ENCODE measurements at places on chromosomes 4 and X.

DNA sequence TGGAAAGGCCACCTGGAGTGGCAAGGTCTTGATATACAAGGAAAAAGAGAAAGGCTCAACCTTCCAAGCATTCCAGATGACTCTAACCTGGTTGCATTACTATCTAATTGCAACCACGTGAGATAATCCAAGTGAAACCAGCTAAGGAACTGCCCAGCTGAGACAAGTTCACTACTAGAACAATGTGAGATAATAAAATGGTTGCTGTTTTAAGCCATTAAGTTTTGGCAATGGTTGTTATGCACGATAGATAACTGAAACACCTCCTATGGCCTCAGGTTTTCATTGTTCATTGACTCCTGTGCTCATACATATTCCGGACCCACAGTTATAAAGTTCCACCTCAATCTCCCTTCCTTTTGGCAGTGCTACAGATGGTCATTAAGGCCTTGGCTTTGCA lies 9.2 kb upstream of the CXorf66 start:
- no peak for DNase-seq

- DNase-seq, result no peak
These were observed 153.0 kb downstream of the DCTD start for GRCh38 chr4:182764137-182764536.

DNA sequence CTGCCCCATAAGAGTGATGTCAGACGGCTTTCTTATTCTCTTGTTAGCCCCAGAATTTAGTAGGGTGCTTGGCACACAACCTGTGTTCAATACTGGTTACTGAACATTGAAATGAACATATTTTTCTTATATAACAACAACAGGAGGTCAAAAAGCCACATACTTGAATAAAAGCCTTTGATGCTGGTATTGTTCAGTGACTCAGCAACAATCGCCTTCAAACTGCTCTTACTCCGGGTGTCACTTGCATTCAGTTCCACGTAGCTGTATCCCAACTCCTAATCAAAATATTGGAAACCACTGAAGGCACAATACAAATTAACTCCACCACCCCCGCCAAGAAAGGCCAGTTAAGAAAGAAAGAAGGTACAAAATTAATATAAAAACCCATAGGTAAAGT lies 61.5 kb downstream of the RFC1 start:
- DNase-seq, result no peak

DNA sequence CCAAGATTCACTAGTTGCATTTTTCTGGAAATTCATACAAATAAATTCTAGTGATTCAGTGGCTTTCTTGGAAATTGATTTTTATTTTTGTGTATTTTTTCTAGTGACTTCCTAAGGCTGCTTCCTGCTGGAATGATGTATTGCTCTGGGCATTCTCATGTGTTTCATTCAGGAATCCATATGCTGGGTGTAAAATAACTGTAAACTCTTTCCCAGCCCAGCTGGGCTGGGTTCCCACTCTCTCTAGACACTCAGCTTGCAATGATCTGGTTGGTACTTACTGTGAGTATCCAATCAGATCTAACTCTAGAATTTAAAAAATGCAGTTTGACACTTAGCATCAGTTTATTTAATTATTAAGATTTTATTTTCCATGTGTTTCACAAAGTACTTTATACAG lies 882.2 kb downstream of the STIM2 start:
- DNase-seq, result no peak

- no peak for DNase-seq
These were observed 97.4 kb upstream of the MYOZ2 start for GRCh38 chr4:119038116-119038841.

- DNase-seq, result no peak
These were observed 48.6 kb downstream of the PDGFRA start for GRCh38 chr4:54277691-54278090.

GRCh38 chr4:123836851-123837595 lies 440.4 kb downstream of the SPRY1 start:
- DNase-seq, result no peak

DNA sequence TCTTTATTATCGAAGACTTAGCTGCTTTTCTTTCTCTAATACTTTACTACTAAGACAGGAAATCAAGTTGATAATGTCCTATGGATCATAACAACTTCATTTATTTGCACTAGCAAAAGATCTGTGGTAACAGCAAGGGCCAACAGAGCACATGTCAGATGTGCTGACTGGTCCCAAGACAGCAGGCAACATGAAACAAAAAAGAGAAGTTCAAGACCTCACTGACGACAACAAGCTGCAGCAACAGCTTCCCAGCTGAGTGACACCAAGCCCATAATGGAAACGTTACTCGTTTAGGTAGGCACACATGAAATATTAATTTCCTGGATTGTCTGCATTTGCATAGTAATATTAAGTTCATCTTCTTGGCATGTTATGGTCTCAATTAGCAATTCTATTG lies 126.9 kb downstream of the UNC5C start:
- no peak for DNase-seq

DNA sequence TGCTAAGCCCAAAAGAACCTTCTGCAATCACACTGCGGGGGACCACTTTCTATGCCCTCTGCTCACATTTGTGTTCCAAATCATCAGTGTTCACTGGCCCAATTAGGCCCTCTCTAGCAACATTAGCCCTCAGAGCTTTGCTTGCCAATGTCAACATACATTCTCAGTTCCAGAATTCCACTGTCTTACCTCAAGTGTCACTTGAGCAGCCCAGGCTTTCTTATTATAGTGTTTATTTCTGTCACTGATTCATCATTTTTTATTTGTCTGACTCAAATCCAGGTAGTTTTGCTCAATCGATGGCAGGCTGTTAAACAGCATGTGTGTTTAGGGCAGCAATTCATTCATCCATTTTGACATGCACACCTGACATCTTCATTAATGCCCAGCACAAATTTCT lies 291.2 kb downstream of the TEX13A start:
- DNase-seq, result no peak

DNA sequence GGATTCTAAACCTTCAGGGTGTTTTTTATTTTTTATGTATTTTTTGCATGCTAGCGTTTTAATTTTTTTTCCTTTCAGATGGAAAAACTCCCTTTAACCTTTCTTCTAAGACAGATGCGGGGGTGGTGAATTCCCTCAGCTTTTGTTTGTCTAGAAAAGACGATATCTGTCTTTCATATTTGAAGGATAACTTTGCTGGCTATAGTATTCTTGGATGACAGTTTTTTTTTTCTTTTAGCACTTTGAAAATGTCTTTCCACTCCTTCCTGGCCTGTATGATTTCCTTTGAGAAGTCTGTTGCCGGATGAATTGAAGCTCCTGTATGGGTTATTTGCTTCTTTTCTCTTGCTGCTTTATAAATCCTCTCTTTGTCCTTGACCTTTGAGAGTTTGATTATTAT lies 26.6 kb downstream of the PSAPL1 start:
- no peak for DNase-seq

GRCh38 chrX:30982467-30982866 lies 89.4 kb downstream of the FTHL17 start:
- DNase-seq, result no peak

DNA sequence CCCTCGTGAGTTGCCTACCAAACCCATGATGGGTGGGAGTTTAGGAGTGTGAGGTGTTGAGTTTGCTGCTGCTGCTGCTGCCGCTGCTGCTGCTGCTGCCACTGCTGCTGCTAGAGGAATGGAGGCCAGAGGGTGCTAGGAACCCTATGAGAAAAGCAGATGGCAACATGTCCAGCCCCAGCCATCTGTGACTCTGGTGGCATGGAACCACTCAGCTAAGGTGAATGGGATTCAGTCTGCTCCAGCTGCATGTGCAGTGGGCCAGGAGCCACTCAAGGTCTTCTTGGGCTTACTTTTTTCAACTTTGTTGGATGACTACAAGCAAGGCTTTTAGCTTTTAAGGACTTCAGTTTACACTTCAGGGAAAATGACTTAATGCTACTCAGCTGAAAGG lies 103.8 kb downstream of the RTL5 start:
- no peak for DNase-seq

- DNase-seq, result no peak
These were observed 228.1 kb downstream of the THOC2 start for GRCh38 chrX:123504630-123505270.

DNA sequence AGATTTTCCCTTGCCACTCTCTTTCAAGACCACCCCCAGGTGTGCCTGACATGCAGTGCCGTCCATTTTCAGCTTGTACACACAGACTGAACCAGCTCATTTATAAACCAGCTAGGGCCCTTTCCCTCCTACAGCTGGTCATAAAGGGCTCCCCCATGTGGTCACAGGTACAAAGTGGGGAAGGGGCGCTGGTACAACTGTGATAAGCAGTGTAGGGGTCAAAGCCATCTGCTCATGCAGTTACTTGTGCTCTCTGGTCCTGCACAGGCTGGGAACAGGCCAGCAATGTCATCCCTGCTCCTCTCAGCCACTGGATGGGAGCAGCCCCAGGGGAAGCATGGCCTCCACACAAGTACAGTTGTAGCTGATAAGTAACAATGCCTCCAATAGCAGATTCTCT lies 20.6 kb downstream of the GABRQ start:
- no peak for DNase-seq

DNA sequence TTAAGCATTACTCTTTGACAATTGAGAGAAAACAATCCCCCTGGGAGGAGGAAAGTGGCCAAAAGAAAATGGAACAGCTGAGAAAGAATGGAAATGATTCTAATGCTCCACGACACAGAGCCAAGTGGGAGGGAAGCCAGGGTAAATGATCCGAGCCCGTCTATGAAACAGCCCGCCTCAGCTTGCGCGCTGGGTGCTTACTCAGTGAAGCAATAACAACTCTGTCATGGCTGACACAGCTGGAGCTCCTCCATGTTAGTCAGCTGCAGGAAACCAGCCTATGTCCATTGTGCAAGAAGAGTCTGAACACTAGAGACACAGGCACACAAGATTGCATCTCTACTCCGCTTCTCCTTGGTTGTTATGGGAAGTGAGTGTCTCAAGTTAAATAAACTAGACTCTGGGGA lies 19.3 kb downstream of the NOA1 start:
- peak; percentile 80 for DNase-seq

- DNase-seq, result no peak
These were observed 12.1 kb downstream of the TMEM164 start for GRCh38 chrX:110015032-110015431.

DNA sequence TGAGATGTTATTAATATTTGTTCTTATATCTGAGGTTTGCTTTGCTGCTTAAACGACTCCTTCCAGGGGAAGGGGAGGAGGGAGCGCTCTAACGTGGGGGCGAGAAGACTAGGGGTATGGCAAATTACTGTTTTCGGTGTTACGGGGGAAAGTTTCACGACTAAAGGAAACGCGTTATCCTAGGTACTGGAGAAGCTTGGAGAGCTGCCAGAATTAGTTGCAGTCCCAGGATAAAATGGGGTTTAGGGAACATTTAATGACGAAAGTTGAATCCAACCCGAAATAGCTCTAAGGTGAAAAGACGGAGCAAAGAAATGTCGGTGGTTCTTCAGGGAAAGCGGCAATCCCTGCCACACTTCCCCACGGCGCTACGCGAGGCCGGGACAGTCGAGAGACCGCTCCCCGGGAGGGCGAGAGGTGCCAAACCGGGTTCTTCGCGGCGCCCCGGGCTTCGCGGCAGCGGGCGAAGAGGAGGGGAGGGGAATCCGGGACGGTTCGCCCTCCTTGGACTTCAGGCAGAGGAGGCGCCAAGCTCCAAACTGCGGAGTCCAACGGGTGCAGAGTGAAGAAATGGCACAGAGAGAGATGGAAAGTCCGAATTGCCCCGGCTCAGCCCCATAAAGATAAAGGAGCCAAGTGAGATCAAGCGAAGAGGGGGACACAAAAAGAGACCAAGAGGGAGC lies 724 bp downstream of the THOC2 start:
- peak; percentile 8 for DNase-seq

GRCh38 chrX:11478911-11479310 lies 185.7 kb downstream of the AMELX start:
- no peak for DNase-seq

DNA sequence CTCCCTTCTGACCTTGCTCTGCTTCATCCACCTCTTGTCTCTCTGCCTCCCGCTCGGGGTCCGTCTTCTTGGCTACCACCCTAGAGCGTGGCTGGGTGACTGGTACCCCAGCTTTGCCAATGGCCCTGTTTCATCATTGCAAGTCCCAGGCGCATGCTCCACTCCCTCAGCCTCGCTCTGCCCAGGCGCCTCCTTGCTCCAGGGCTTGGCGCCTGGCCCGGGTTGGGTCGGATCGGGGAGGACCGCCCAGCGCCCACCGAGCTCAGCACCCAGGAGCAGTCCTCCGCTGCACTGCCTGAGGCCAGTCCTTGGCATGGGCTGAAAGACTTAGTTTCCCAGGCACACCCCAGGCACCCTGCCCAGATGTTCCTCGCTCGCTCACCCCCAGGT lies 577 bp downstream of the BGN start:
- DNase-seq, result no peak

DNA sequence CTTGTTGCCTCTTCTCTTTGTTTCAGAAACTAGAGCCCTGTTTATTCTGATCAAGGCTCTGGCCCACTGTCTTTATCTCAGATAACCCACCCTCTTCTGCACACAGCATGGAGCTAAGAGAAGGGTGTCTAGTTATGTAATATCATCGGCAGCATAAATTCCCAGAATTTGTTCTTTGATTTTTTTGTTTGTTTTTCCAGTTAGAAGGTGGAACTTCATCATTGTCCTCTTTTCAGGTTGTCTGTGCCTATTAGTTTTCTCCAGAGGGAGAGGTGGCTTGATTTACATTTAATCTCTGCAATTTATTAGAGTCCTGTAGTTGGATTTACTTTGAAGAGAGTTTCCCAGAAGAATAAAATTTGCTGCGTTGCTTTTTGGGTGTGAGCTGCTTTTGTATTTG lies 15.2 kb upstream of the F11 start:
- DNase-seq, result no peak

DNA sequence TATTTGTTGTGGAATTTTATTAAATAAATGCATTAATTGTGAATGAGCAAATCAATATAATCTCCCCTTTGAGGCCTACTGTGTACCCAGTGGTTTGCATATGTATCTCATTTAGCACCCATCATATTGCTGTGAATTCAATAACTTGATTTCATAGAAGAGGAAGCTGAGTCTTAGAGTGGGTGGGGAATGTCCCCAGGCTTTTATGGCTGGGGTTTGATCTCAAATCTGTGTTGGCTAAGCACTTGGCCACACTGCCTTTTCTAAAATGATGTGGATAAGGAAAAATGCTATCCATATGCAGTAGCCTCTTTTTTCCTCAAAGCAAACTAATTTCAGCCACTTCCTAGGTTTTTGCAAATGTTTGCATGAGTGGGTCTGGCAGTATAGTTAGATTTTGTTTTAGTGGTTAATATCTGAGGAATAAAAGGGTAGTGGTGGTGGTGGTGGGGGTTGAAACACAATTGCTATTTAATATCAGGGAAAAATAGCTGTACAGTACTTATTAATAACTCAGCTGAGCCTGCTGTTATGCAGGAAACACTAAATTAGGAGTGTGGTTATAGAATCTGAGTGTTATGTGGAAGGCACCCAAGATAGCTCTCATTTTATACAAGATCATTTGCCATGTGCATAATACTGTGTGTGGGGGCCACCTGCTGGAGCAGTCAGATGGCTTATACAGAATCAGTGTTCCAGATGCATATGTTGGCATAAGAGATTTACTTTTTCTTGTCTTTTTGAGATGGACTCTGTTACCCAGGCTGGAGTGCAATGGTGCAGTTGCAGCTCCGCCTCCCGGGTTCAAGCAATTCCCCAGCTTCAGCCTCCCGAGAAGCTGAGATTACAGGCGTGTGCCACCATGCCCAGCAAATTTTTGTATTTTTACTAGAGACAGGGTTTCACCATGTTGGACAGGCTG lies 108.0 kb downstream of the TMEM131L start:
- DNase-seq, result peak; percentile 40
